Activated CD4-positive, alpha-beta T cell treated with anti-CD3 and anti-CD28 coated beads for 48 hours (primary cell): ENCODE measurements at places on chromosomes 4 and X.

DNA sequence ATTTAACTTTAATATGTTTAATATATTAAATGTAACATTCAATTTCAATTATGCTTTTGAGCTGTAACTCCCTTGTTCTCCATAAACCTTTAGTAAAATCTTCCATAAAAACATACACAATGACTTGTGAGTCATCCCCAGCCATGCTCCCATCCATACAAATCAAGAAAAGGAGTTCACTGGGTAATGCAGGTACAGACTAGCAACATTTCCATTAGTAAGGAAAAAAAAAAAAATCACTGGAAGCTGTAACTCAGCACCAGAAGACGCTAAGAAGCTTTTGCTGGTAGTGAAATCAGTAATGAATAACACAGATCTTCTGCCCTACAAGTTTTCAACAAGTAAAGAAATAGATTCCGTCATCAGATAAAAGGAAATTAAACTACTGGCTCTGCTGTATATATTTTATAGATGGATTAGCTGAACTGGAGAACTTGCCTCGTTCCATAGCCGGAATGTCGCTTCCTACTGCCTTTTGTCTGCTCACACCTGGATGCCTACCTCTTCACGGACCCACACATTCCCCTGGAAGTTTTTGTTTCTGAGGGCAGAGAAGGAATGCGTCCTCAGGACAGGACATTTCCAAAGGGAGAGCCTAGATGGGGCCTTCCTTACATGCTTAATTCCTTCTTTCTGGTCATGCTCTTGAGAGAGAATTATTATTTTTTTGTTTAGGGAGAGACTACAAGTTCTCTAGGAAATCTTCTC lies 298.4 kb upstream of the ANKRD50 start:
- DNase-seq: no peak

DNA sequence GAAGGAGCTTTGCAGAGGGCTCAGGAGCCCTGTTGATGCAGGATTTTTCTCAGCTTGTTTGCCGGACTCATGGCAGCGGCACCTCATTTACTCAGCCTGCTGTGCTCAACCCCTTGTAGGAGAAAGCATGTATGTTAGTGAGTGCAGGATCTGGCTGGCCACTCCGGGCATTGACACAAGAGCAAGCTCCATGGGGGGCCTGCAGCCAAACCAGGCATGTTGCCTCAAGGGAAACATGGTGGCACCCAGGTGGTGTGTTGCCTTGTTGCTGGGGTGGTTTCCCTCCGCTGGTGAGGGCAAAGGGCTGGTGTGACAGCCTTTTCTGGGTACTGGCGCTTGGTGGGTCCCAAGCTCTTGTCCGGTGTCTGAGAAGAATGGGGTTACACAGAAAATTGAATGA lies 189.3 kb upstream of the ANXA3 start:
- no peak for DNase-seq

GRCh38 chr4:17812125-17812524 lies 1.3 kb downstream of the NCAPG start:
- DNase-seq: no peak

GRCh38 chr4:68187145-68187544 lies 57.5 kb upstream of the TMPRSS11F start:
- no peak for DNase-seq
